ENCODE measurements at places on chromosomes 5 and 9.
A peak's percentile ranks its signal among the peaks of the same experiment; 100 is the strongest.

DNA sequence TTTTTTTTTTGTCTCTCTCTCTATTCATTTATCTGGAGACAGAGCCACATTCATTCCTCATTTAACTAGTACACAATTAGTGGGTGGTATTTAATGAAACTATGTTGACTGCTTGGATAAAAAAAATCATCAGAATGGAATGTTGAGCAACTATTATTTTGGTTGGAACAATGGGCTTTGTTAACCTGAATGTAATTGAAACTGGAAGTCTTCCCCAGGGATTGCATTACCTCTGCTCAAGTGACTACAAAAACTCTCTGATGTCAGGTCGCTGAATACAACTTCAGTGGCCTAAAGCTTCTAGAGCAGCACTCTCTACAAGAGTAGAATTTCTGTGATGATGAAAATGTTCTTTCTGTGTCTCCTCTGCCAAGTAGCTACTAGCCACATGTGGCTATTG is 295.8 kb downstream of the DEPDC1B start:
- no peak for DNase-seq

DNA sequence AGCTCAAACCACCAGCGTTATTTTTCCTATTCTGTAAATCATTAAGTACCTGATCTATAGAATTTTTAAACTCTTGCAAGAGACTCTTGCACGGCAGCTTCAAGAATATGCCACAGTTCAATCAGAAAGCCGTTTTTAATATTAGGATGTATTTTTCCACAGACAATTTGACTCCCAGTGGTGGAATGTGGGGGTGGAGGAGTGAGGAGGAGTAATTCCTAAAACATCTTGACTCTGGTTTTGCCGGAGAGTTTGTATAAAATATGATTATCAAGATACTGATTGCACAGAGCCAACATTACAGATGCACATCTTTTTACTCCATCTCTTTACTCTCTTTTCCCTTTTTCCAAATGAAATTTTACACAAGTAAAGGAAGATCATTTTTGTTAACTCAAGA is 288.3 kb downstream of the ENC1 start:
- no peak for DNase-seq

GRCh38 chr5:133682451-133682850 is 70.1 kb upstream of the FSTL4 start:
- no peak for DNase-seq

DNA sequence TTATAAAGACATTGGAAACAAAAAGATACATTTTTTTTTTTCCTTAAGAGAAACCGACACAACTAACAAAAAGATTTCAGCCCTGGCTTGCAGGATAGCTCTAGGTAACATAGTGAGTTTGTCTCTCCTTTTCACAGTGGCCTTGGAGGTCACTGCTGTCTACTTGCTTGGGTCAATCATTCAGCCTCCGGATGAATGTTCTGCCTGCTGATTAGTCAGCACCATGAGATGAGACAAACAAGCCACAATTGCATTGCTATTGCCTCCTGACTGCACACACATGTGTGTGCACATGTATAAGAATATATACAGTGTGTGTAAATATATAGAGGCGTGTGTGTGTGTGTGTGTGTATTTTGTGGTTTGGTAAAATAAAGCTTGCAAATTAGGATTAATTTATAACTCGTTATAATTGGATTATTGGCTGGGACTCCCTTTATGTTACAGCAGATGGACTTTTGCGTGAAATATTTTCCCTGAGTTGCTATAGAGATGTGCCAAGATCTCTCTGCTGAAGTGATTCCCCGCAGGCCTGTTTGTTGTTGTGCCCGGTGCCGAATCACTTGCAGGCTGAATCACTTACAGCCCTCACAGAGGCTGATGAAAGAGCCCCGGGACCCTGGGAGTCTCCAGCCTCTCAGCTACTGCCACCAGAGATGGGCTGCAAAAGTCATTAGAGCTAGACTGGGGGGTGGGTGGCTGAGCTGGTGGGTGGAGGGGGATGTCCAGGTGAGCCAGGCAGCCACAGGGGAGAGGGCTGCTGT is 161.2 kb downstream of the FGF18 start:
- no peak for DNase-seq

DNA sequence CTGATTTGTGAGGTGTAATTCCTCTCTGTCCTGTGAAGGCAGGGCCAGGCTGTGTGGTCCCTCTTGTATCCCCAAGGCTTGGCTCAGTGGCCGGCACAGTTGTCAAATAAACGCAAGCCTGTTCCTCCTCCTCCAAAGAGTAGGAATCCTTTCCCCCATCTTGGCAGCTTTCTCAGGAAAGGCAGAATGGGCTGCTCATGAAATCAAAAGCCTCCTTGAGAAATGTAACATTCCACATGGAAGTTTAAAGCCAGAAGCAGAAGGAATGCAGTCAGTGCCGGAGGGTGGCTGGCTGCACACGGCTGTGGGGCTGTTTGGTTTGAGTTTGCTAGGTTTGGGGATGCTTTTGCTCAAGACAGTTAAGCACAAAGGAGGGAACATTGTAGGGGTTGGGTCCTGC is 34.5 kb upstream of the MED10 start:
- no peak for DNase-seq

GRCh38 chr9:91477106-91477505 is 53.5 kb upstream of the NFIL3 start:
- DNase-seq, result no peak

DNA sequence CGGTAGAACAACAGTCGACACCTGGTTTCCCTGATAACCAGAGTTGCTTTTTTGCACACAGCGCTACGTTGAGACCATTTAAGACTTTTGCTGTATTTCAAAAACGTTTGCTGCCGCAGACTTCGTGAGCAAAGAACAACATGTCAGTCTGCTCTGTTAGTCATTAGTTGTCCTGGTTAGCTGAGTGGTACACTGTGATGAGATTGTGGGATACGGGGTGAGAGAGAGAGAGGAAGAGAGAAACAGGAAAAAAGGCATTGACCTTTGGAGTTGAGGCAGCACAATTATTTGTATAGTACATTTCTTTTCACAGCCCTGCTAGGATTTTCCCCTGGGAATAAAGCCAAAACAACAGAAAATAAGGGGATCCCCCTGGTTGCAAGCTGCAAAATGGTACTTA is 306.1 kb upstream of the WWC1 start:
- DNase-seq, result no peak

GRCh38 chr5:59673438-59674058 is 220.0 kb downstream of the PDE4D start:
- no peak for DNase-seq

DNA sequence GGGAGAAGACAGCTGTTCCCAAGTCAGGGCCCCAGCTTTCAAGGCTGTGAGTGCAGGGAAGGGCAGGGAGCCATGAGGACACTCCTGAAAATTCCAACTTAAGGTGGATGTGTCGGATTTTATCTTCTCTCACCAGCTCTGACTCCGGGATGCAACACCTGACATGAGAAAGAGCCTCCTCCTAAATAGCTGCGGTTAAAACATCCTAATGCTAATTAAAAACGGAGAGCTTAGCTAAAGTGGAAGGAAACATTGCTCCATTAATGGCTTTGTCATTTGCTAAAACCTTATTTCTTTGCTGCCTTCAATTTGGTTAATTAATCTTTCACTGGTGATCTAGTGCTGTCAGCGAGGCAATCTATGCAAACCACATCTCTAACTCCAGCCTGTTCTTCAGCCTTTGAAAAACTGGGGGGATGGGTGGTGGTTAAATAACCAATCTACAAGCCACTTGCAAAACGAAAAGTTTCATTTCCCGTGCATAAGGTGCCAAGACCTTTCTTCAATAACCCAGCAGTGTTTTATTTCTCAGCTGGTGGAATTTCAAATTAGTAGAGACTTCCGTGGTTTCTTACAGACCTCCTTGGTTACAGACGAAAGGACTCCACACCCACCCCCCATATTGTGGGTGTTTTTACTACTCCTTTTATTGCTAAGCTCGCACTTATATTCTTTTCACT is 379.6 kb downstream of the MLLT3 start:
- peak; percentile 19 for DNase-seq

GRCh38 chr5:126499853-126500342 is 76.7 kb downstream of the GRAMD2B start:
- no peak for DNase-seq

DNA sequence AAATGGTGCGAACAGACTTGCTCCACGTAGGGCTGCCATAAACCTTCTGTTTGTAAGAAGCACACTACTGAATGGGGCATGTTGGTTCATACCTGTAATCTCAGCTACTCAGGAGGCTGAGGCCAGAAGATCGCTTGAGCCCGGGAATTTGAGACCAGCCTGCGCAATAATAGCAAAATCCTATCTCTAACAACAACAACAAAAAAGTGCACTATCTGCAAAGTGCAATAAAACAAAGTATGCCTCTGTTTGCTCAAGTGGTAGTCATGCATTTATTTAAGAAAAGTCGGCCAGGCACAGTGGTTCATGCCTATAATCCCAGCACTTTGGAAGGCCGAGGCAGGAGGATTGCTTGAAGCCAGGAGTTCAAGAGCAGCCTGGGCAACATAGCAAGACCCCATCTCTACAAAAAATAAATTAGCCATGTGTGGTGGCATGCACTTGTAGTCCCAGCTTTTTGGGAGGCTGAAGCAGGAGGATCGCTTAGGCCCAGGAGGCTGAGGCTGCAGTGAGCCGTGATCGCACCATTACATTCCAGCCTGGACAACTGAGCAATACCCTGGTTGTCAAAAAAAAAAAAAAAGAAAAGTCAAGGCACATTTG is 5.2 kb downstream of the ATPSCKMT start:
- DNase-seq, result no peak

DNA sequence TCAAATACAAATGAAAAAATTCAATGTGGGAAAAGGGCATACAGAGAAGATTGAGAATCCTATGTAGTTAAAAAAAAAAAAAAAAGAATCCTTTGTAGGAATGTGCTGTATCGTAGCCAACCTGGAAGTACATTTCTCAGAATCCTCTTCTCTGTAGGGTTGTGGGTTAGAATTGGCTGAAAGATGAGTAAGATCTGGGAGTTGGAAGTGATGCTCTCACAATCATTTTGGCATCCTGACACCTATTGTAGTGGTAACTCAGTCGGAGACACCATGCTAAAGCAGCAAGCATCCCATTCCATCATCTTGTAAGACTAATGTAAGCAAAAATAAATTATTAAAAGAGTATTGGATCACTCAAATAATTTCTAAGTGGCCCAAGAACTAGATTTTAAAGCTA is 30.6 kb downstream of the MRPL22 start:
- no peak for DNase-seq

DNA sequence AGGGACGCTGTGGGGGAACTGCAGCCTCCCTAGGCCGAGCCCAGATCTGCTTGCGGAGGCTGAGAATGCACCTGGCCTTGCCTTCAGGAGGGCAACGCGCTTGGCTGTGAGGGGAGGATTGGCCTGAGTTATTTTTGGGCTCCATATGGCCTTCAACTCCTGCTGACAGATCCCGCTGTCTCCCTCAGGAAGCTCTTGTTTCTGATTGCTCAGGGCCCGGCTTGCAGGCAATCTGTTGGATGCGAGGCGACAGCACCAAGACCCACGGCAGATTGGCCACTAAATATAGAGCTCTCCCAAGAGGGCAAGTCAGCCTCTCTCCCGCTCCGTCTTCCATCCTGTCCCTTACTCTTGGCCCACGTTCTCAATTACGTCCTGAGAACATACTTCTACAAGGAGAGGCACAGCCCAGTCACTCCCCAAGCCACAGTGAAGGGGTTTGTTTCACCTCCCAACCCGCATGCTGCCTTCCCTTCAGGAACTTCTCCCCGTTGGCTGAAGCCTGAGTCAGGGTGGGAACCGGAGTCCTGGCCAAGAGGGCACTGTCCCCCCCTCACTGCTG is 53.6 kb downstream of the RASGEF1C start:
- no peak for DNase-seq

DNA sequence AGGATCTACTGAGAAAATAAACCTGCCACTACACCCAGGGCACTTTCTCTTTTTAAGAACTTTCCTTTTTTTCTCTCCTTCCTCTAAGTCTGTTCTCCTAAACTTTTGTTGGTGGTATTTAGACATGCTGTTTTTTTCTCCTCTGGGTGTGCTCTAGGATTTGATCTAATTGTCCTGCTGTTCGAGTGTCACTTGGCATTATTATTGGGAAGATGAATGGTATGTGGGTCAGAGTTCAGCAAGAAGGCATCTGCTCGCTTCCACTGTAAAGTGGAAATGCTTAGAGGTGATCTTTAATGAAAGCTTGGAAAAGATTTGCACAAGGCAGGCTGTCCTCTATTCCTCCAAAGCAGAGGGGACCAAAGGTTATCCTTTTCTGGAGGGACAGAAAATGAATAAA is 1.3 kb upstream of the PLPPR1 start:
- DNase-seq, result no peak

- DNase-seq, result no peak
Measured at GRCh38 chr5:181127907-181128626, 2.9 kb downstream of the OR2V1 start.

DNA sequence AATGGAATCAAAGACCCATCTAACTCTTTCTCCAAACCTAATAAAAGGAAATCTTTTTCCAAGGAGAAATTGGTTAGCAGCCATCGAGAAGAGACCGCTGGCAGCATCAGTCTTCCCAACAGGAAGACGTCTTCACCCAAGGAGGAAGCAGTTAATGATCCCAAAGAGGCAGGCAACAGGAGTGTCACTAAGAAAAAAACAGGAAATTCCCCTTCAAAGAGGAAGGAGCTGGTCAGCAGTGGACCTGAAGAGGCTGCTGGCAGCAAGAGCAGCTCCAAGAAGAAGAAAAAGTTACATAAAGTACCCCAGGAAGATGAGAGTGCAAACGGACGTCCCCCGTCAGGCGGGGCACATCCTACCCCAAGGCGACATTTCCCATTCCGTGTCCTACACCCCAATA is 143.7 kb downstream of the ELAVL2 start:
- no peak for DNase-seq

DNA sequence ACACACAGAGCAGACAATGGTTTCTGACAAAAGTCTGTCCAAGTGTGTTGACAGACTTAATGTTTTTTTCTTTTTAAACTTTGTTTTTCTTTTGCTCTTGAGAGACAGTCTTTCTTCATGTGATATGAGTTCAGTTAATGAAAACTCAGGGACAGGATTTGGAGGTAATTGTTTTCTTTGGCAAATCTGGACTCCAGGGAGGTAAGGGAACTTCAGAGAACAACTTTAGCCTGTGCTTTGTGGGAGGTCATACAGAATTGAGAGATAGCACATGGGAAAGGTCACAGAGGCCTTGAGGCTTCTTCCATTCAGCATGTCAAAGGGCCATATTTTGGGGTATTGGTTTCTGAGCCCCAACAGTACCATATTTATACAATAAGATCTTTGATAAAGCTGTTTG is 9.3 kb downstream of the C9orf153 start:
- no peak for DNase-seq

Data from activated T-cell treated with anti-CD3 and anti-CD28 coated beads for 48 hours (primary cell).